Muscle of back (tissue), 13 donors: ENCODE measurements at places on chromosomes 12 and 14.

- DNase-seq = no peak
Observed at GRCh38 chr14:56603648-56604047, 24.1 kb downstream of the TMEM260 start.

GRCh38 chr12:112989806-112990205, 11.5 kb downstream of the OAS2 start:
- no peak for DNase-seq

DNA sequence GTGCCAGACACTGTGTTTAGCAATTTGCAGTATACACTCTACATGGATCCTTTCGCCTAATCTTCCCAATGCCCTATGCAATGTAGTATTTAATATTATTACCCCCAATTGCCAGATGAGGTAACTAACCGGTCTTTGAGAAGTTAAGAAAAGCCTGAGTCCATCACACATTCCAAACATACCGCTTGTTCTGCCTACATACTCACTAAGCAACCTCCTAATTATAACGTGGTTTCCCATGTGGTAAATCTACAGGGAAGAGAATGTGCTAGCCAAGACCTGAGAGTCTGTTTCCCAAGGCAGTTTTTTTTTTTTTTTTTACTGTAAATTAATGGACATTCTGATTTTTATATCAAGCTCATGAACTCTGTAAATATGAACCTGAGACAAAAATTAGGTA, 37.2 kb downstream of the ATP2B1 start:
- no peak for DNase-seq

GRCh38 chr12:121579981-121580868, 598 bp downstream of the KDM2B start:
- DNase-seq = peak; percentile 89

DNA sequence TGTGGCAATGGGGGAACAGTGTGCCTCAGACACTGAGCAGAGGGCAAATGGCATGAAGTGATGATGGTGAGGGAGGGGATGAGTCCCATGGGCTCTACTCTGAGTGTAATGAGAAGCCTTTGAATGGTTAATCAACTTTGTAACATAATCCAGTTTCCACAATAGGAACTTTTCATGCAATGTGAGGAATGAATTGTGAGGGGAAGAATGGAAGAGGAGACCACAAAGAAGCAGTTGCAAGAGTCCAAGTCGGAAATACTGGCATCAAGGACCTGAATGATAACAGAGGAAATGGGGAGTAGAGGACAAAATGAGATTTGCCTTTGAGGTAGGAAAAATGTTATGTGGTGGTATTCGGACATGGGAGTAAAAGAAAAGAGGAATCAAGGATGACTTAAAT, 476.9 kb upstream of the PRICKLE1 start:
- DNase-seq = no peak

- no peak for DNase-seq
Observed at GRCh38 chr12:96073346-96074330, 38.3 kb upstream of the LTA4H start.

- DNase-seq = peak; percentile 22
Observed at GRCh38 chr14:57066887-57067513, 201.7 kb downstream of the EXOC5 start.

GRCh38 chr12:43848226-43848507, 12.3 kb downstream of the TMEM117 start:
- no peak for DNase-seq

GRCh38 chr14:51507906-51508511, 143.7 kb upstream of the FRMD6 start:
- peak; percentile 90 for DNase-seq

DNA sequence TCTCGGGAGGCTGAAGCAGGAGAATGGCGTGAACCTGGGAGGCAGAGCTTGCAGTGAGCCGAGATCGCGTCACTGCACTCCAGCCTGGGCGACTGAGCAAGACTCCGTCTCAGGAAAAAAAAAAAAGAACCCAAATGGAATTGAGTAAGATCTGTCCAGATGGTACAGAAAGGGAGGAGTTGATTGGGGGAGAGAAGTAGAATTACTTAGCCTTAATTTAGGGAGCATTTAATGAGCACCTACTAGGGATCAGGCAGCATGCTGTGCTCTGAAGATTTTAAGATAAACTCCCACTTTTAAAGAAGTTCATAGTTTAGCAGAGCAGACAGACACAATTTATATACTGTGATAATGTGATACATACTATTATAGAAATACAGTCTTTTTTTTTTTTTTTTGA, 4.5 kb downstream of the RAB5B start:
- no peak for DNase-seq
